ENCODE measurements at places on chromosomes 4 and X. TPM values are rescaled to one million over a fixed set of nuclear protein-coding genes. Genes with fewer than 3 reads are reported as not detected.
A peak's percentile ranks its signal among the peaks of the same experiment; 100 is the strongest.

GRCh38 chrX:108001218-108001814, 19.1 kb upstream of the TEX13B start:
- no peak for DNase-seq

The TNIP3 gene
- total RNA-seq = not detected

DNA sequence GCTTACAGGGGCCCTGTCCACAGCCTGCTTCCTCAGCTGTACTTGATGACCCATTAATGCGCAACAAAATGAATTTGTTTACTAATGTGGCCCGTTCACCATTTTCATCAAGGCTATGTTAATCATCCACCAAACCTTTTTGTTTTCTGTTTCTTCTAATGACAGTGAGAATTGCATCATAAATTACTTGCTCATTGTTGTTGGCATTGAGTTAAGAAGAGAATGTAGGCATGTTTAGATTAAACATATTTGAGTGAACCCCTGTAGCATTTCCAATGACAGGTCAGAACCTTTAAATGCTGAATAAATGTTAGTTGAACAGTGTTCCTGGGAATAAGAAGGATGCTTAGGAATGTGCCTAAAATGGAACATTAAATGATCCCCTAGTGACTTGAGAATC, 183.4 kb downstream of the SPRY1 start:
- no peak for DNase-seq

GRCh38 chr4:94909645-94910044, 151.9 kb downstream of the BMPR1B start:
- DNase-seq = no peak

GRCh38 chrX:154490021-154490413, 412 bp downstream of the SLC10A3 start:
- DNase-seq = peak; percentile 38

GRCh38 chrX:66676990-66677389, 38.1 kb upstream of the EDA2R start:
- no peak for DNase-seq

The RAB33A gene
- not detected for total RNA-seq

The TMPRSS11F gene
- total RNA-seq = not detected

DNA sequence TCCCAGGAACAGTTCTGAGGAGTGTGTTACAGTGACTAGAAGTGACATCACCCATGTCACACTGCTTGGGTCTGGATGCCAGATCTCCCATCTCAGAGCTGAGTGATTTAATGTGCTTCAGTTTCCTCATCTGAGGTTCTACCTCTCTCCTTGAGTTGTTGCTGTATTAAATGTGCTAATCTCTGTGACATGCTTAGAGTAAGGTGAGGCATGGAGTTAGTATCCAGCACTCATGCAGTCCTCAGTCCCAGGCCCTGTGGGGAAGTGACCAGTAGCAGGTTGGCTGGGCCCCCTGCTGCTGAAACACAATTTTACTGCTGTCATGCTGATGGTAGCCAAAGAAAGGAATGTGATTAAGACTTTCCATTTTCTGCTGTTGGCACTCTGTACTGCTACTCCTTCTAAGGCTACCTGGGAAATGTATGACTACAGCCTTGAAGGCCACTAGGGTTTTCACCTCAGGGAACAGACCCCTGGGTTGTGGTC, 639.6 kb downstream of the MID1IP1 start:
- DNase-seq = no peak

DNA sequence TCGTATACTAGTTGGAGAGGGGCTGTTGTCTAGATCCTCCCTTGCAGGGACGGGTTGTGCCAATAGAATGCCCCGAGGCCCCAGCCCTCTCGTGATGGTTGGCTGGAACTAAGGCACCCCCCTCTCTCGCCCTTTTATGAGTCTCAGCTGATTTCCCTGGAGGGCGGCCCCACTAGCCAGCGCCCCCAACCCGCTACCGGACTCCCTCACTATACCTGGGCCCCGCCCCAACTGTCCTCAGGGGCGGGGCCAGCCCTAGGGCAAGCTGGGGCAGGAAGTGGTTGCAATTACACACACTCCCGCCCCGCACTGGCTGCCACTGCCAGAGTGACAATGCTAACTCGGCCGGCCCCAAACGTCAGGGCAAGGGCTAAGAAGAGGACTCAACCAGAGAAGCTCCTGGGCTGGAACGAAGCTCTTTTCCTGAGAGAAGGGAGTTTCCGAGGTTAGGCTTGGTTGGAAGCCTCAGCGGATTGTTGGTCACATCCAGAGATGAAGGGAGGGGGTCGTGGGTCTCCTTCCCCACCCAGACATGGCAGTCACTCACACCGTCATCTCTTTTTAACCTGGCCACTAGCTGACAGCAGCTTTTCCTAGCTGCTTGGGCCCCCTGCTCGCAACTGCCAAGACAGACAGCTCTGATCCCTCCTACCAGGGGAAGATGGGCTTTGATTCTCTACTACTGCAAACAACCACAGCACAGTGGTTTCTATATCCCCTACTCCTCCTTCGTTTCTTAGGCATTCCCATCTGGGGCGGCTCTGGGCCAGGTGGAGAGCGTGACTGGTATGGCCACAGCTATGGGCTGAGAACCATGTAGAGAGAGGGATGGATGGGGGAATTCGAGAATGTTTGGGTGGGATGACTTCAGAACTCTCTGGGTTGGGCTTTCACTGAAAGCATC, 21.0 kb upstream of the BCORL1 start:
- DNase-seq = peak; percentile 49

The OPRPN gene
- total RNA-seq = not detected

DNA sequence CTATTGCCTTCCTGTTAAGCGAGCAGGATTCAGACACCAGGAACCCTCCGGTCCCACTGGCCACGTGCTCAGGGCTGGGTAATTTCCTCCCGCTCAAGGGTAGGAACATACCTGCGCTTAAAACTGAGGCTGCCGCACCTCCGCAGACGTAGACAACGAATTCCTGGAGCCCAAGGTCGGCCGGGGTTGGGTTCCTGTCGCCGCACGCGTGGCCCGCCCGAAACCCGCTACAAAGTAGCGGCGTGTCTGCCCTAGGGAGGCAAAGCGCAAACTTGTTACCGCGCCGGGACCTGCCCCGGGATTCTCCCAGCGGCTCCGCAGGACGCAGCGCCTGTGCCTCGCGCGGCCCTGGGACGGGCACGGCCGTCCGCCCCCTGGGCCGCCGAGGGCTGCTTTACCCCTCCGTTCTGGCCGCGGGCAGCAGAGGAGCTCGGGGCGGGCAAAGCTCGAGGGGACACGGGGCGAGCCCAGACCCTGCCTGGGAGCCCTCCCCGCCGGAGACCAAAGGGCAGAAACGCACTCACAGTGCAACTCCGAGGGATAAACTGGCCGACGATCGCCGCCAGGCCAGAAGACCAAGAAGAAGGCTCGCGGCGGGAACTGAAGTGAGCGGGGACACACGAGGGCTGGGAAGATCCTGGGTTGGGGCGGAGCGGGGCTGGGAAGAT, at the start of gene ERVMER34-1:
Gene ERVMER34-1, minus strand, starts transcription at position 607 of the 668 bp plus-strand sequence. CDS start 5,905 bp downstream, outside the sequence.
- DNase-seq = peak; percentile 56

DNA sequence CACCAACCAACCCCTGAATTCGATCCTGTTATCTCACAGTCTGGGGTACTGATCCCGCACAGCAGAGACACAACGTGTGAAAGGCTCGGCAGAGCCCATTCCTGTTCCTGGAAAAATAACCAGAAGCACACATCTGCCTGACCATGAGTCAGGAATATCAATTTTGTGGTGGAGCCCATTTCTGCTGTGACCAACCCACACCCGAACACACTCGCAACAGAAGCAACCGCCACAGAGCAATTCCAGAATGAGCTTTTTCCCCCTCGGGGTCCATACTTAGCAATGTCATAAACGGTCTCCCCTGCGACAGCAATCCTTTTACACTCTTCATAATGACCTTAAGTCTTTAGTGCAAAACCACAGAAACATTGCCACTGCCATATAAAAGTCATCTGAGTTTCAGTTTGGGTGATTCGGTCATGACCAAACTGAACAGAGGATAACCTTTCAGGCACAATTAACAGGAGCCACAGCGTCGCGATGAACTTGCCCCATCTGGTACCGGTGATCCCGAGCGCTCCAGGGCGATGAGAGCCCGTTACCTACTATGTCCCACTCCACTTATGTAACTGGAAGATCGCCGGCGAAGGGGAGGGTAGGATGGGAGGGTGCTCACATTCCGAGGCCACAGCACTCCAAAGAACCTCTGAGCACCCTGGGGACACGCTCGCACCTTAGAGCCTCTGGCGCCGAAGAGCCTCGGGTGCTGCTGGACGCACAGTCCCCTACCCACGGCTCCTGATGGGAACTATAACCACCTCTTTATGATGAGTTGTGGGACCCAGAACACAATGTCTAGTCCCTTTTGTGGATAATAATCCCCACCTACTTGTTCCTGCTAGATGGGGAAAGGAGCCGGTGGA, 1.1 kb downstream of the MECP2 start:
- no peak for DNase-seq

DNA sequence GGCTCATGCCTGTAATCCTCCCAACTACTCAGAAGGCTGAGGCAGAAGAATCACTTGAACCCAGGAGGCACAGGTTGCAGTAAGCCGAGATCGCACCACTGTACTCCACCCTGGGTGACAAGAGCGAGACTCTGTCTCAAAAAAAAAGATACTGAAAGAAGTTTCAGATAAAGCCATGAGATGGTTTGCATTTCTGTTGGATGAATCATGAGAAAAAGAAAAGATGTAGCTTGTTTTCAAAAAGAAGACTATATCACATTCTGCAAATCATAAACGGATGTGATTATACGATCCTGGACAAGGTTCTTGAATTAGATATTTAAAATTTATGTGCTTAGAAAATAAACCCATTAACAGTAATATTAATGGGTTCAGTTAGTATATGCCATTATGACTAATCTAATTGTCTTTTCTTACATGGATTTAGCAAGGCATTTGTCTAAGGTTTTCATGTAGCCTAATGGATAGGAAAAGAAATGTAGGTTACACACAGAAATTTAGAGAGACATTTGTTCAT, 345.9 kb downstream of the SLC7A11 start:
- no peak for DNase-seq

DNA sequence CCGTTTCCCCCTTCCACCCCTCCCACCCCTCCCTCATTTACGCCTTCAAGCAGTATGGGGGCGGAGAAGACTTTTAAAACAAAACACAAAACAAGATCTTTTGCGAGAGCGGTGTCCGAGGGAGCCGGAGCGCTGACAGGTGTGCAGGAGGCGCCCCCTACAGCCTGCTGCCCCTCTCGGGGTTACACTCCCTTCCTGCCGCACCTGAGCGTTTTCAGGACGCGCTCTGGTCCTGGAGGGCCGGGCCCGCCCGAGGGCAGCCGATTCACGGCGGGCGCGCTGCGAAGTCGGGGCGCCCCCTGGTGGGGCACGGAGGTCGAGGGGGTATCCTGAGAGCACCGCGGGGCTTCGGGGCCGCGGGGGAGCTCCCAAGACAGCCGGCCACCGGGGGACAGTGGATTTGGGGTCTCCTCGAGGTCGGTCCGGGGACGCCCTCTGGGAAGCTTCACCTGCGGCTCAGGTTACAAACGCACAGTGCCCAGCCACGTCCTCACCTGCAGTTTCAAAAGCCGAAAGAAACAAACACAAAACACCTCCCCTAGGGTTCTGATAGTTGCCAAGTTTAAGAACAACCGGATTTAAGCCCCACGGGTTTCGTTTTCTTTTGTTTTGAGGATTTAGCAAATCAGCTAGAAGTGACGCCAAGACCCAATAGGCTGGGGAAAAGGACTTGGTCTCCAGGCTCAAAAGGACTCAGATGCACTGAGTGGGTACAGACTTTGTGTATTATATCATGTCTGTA, 8.0 kb upstream of the NEUROG2 start:
- peak; percentile 44 for DNase-seq

The TRAM1L1 gene
- 0.25 TPM for total RNA-seq

The PPARGC1A gene
- total RNA-seq = 89.3 TPM

GRCh38 chr4:140523370-140523856, 555 bp upstream of the ELMOD2 start:
- no peak for DNase-seq

- no peak for DNase-seq
Observed at GRCh38 chrX:72659723-72660122, 54.4 kb downstream of the PHKA1 start.

The MAGEC1 gene
- not detected for total RNA-seq

- DNase-seq = peak; percentile 60
Observed at GRCh38 chr4:30721185-30722091, 1.3 kb downstream of the PCDH7 start.

The CSN1S1 gene
- total RNA-seq = not detected

GRCh38 chrX:111114806-111115205, 18.8 kb downstream of the PAK3 start:
- no peak for DNase-seq

- DNase-seq = peak; percentile 93
Observed at GRCh38 chrX:48475774-48476577, at the start of gene FTSJ1. Gene FTSJ1, plus strand, starts transcription at chrX:48476199. Its CDS starts 1,849 bp downstream, at chrX:48478048.

GRCh38 chr4:185846505-185847150, 34.6 kb upstream of the SORBS2 start:
- no peak for DNase-seq

The FGFR3 gene
- total RNA-seq = 0.17 TPM

DNA sequence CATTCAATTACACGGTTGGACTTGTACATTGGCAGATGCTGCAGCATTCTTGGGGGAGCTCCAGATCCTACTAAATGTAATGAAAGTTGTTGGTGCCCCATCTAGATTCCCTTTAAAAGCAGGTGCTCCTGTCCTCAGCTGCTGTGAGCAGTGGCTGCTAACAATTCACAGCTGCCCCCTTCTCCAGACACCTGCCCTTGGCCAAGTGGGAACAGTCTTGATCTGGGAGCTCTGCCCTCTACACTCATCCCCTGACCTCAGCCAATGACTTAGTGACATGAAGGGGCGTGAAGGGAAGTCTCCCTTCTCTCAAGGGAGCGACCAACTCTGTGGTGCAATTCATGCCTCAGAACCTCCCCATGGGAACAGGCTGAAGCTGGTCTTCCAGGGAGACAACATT, 125.7 kb downstream of the EIF4E start:
- DNase-seq = no peak

DNA sequence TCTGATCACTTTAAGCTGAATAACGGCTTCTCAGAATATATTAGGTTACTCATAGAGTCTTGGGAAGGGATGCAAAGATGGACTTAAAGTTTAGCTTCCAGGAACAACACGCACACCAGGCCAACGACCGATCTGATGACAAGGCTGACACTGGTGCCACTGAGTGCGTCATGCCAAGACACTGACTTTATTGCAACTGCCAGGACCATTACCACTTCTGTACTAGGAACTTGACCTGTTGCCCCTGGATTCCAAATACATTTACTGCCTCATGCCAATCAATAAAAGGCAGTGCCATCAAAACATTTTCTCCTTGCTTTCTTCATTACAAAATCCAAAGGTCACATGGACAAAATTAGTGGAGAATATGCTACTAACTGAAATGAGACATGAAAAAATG, 505.9 kb upstream of the CTSO start:
- no peak for DNase-seq

Measured in psoas muscle (tissue), 8 donors.